ENCODE measurements at places on chromosomes 7 and 10.
A peak's percentile ranks its signal among the peaks of the same experiment; 100 is the strongest.

- DNase-seq: no peak
Measured at GRCh38 chr7:37160656-37161055, 288.0 kb downstream of the ELMO1 start.

- no peak for DNase-seq
Measured at GRCh38 chr10:129743738-129744133, 220.3 kb downstream of the EBF3 start.

DNA sequence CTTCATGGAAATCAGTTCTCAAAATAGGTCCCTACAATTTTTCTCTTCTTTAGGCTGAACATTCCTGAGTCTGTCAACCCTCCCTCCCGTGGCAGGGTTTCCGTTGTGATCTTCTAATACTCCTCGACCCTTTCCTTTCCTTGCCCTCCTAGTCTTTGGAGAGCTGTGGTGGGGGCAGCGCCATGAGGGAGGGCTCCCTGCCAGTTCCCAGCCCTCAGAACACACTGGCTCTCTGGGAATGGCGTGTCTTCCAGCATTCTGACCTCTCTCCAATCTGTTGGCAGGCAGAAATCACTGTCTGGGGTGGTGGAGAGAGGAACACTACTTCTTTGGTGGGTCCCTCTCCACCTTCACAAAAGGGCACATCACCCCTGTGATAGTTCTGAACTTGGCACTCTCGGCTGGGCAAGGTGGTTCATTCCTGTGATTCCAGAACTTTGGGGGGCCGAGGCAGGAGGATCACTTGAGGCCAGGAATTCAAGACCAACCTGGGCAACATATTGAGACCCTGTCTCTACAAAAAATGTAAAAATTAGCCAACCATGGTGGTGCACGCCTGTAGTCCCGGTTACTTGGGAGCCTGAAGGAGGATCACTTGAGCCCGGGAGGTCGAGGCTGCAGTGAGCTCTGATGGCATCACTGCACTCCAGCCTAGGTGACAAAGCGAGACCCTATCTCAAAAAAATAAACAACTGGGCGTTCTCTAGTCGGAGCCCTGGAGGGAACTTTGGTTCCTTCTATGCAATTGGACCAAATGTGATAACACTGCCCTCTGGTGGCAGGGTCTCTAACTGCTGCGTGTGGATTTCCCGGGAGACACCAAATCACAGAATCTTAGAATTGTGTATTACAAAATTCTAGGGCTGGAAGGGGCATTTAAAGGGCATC, 13.1 kb upstream of the ARPC1A start:
- DNase-seq: peak; percentile 52

- peak; percentile 15 for DNase-seq
Measured at GRCh38 chr10:7488418-7488829, 77.6 kb upstream of the SFMBT2 start.

GRCh38 chr10:113362645-113363091, 190.2 kb upstream of the HABP2 start:
- no peak for DNase-seq

GRCh38 chr10:75083972-75084833, 27.3 kb upstream of the SAMD8 start:
- peak; percentile 59 for DNase-seq

- DNase-seq: no peak
Measured at GRCh38 chr7:26060733-26061677, 91.0 kb upstream of the NFE2L3 start.
